Stimulated activated CD8-positive, alpha-beta memory T cell treated with anti-CD3 and anti-CD28 coated beads, Interleukin-2, amount 100 ng/mL, for 1 hour (primary cell): ENCODE measurements at places on chromosomes 3 and 15.

GRCh38 chr3:49333091-49333490, 6.8 kb downstream of the USP4 start:
- DNase-seq, result no peak

- no peak for DNase-seq
These were observed 61.3 kb upstream of the NR2C2 start for GRCh38 chr3:14886101-14886500.

- DNase-seq, result no peak
These were observed 337.3 kb upstream of the CBLB start for GRCh38 chr3:106206146-106206545.

- DNase-seq, result no peak
These were observed 137.7 kb downstream of the BBX start for GRCh38 chr3:107660306-107660976.

- DNase-seq, result no peak
These were observed 686 bp downstream of the VPS8 start for GRCh38 chr3:184812662-184813042.

DNA sequence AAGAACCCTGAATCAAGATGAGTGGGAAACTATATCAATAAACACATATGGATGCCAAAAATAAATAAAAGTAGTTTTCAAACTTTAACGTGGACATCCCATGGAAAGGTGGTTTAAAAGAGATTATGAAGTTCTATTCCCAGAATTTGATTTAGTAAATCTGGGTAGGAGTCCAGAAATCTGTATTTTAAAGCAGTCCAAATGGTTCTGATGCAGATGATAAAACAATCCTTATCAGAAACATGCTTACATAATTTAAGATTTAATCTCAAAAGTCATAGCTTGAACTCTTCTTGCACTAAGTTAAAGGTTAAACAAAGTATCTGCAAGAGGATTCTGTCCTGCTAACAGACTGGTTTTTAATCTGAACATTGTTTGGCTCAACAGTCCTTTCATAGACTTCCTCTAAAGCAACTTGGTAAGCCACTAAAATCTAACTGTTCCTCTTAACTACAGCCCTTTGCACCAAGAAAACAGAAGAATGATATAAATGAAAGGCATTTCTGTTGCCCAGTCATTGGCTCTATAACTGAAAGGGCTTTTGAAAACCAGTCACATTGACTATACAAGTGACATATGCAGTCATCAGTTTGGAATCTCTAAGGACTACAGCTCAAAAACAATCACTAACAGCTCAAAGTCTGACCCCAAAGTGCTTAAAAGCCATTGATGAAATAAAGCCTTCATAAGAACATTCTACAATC, 23.4 kb upstream of the MAP4 start:
- DNase-seq, result no peak

GRCh38 chr15:77804210-77804609, 171.5 kb upstream of the LINGO1 start:
- DNase-seq, result no peak

DNA sequence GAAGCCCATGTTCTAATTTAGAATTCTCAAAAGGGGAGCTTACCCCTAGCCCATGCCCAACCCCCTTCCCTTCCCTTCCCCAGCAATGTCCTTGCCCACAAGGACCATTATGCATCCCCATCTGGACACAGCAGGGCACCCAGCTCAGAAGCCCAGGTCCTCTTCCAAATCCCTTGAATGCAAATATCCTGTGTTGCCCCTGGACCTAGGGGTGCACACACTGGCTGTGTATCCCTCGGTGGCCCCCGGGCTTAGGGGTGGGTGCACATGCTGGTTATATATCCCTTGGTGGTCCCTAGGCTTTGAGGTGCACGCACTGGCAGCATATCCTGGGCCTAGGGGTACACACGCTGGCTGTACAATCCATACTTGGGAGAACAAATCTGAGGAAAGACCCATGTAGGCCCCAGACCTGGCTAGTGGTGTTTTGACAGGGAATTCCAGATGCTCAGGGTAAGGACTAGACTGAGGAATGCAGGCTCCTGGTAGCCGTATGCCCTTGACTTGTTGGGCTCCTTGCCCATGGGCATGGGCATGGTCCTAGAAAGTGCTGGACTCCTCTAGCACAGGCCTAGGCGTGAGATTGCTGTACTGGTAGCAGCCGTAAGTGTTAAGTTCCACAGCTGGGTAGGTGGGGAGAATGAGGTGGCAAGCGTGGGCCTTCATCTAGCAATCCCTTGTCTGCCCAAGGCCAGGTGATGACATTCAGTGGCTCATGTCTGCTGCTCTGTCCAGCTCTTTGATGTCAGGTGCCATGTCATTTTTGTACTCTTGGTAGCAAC, 222.4 kb downstream of the OPA1 start:
- no peak for DNase-seq

GRCh38 chr15:56906766-56907165, 11.7 kb upstream of the TCF12 start:
- DNase-seq, result no peak

- no peak for DNase-seq
These were observed 2.7 kb downstream of the TYRO3 start for GRCh38 chr15:41561777-41562145.

DNA sequence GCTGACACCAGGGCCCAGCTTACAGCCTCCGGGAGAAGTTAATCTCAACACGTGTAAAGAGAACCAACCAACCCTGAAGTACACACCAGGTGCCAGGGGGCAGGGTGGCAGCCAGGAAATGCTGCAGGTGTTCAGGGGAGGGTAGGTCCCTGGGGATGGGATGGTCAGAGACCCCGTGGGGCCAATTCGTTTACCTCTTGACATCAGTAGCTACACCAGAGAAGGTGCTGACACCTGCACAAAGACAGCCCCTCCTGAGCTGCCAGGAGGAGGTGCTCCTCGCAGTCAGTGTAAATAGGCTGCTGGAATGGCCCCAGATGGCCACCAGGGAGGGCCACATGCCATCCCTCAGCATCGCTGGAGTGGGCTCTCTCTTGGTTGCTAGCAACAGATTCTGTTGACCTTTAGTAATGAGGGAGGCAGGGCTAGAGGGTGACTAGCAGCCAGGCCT, 52.8 kb downstream of the CORO2B start:
- DNase-seq, result no peak

DNA sequence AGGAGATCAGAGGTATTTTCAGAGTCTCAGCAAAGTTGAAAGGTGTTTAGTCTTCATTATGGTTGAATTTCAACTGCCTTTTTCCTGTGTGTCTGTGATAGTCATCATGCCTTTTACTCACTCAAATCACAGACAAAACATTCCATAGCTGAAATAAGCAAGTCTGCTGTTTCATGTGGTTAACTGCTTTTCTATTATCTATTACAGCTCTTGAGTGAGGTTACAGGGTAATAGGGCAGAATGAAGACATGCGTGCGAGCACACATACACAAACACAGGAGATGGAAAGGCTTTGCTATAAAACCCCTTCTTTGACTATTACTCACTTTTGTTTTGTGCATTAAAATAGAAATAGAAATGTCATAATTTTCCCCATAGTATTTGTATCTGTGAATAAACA, 192.6 kb upstream of the RARB start:
- no peak for DNase-seq

DNA sequence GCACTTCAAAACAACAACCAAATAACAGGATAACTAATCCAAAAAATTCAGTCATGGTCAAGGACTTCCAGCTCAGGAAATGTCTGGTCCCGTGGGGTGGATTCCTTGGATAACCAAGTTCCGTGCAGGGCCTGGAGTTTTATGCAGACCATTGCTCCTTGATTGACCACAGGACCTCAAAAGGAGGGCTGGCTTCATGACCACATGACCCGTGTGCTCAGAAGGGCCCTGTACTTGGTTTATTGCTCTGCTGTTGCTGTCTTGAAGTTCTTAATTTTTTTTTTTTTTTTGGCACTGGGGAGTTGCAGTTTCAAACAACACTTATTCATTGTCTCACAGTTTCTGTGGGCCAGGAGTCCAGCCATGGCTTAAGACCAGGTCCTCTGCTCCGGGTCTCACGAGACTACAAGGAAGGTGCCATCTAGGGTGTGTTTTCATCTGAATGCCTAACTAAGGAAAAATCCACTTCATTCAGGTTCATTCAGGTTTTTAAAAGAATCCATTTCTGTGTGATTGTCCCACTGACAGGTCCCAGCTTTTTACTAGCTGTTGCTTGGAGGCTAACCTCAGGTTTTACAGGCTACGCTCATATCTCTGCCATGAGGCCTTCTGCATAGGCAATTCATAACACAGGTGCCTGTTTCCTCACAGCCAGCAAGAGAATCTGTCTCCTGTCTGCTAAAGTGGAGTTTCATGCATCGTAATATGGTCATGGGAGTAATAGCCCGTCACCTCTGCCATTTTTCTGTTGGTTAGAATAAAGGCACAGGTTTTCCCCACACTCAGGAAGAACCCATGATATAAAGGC, 65.3 kb downstream of the FLNB start:
- no peak for DNase-seq

GRCh38 chr3:58573640-58574039, 3.6 kb downstream of the FAM107A start:
- DNase-seq, result no peak

GRCh38 chr3:190973771-190974170, 111.3 kb upstream of the GMNC start:
- DNase-seq, result no peak

- no peak for DNase-seq
These were observed 742 bp upstream of the SEMA7A start for GRCh38 chr15:74434263-74435136.

DNA sequence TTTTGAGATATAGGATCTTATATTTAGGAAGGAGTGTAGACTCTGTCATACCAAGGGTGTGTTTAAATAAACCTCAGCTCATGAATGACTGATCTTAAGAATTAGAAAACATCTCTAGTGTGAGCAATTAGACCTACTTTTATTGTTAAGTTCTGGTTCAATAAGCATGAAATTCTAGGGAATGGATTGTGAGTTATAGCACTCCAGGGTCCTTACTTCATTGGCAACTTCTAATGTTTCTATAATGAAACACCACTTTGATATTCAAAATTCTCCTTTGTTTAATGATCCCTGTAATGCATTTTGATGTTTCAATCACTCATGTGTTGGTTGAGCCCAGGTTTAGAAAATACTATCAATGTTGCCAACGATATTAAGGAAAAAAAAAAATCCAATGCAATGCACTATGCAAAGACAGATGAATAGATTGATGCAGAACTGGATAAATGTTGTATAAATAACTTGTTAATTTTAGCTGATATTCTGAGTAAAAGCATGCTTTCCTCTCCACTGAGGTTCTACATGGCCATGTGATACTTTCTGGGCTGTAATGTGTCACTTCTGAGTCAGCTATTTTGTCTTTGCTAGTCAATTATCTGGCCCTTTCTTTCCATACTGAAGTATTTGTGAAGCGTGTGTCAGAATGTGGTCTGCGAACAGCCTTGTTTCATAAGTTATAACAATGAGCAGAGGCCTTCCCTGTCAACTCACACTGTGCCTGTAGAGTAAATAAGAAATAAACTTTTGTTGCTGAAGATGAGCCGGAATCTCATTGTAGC, 1035.9 kb downstream of the PLOD2 start:
- no peak for DNase-seq

GRCh38 chr3:100697723-100698285, 11.5 kb upstream of the TFG start:
- no peak for DNase-seq

DNA sequence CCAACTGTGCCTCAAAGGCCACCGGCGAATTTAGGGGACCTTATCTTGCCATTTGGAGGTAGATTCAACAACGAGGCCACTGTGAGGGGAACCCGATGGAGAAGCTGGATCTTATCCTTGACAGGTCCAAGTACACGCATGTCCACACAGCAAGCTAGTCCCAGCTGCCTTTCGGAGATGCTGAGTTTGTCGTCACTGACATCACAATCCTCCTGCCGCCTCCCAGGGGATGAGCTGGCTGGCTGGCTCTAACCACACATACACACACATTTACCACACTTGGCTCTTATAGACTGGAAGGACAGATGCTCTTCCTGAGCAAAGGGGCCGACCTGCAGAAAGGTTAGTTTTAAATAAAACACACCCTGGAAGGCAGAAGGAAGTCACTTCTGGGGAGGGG, 176.3 kb downstream of the STT3B start:
- DNase-seq, result no peak

GRCh38 chr3:8458238-8458661, 43.4 kb upstream of the LMCD1 start:
- DNase-seq, result no peak

DNA sequence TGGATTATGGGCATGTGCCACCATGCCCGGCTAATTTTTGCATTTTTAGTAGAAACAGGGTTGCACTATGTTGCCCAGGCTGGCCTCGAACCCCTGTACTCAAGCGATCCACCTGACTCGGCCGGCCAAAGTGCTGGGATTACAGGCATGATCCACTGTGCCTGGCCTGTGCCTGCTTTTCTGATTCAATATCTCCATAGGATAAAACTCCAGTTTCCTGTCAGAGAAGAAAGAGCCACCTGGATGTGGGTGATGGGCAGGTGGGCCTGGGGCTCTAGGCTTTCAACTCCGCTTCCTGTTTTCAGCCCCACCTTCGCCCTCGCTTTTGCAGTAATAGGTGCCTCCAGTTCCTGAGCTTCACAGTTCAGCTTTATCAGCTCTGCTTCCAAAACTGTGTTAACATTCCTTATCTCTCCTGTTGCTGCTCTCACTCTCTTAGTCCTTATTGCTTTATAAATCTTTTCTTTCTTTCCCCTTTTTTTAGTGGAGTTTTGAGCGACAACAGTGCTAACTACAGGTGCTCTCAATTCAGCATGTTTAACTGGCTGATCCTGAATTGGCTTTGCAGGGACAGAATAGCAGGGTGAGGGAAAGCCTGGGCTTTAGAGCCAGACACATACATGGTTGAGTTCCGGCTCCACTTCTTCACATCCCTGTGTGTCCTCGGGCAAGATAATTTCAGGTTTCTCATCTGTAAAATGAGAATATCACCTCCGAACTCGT, 21.1 kb upstream of the PDE8A start:
- no peak for DNase-seq

DNA sequence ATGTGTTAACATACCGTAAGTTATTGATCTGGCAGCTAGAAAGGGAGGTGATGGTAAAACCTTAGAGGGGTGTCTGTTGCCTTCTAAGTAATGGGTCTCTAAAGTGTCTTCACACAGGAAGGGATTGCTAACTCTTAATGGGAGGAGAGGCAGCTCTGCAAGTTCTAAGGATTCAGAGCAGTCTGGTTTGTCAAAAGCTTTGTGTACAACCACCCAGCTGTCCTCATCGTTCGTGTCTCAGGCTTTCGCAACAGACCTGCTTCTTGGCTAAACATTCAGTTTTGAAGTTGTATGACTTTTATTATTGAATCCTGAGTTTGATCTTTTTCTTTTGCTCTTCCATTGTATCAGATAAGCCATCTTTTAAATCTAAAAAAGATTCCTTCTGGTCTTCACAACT, 404.9 kb downstream of the SQOR start:
- no peak for DNase-seq

GRCh38 chr15:39573844-39574243, 7.0 kb upstream of the THBS1 start:
- DNase-seq, result no peak

DNA sequence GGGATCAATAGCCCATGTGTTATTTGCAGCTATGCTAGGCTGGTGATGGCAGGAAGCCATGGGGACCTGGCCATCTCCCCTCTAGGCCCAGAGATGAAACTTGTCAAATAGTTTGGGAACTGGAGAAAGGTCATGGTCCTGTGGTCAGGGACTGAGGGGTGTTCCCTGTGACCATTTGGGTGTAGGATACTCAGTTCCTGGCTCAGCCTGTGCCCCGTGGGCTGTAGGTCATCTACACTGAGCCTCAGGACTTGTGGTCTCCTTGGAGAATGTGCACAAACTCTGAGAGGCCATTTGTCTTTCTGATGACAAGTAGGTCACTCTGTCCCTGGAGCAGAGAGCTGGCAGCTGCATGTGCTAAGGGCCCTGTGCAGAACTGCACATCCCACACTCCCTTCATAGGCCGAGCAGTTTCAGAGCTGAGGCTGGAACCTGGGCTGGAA, 17.5 kb downstream of the GASK1A start:
- DNase-seq, result no peak
